Peyer's patch (tissue), 4 donors: ENCODE measurements at places on chromosomes 4 and X. TPM values are rescaled to one million over a fixed set of nuclear protein-coding genes. Genes with fewer than 3 reads are reported as not detected.

The PDGFRA gene
- 68.8 TPM for total RNA-seq

The NAP1L5 gene
- 2.3 TPM for total RNA-seq

The ZNF157 gene
- not detected for total RNA-seq

The ZNF674 gene
- 9.5 TPM for total RNA-seq

The TRIML2 gene
- total RNA-seq: not detected

The TMEM154 gene
- 2.3 TPM for total RNA-seq

The AKAP4 gene
- total RNA-seq: not detected

The POLN gene
- total RNA-seq: 6.6 TPM

The MAGEA9B gene
- total RNA-seq: not detected

The SSX4 gene
- total RNA-seq: not detected

The ZCCHC4 gene
- 55.3 TPM for total RNA-seq

The CSAG1 gene
- total RNA-seq: not detected

The GPM6B gene
- total RNA-seq: not detected

The ARMCX1 gene
- 1.8 TPM for total RNA-seq

The FOXR2 gene
- not detected for total RNA-seq

The DSPP gene
- total RNA-seq: not detected

The ADH1C gene
- 129 TPM for total RNA-seq

The TBC1D8B gene
- 14.9 TPM for total RNA-seq

The PGAM4 gene
- total RNA-seq: not detected

The SPANXN4 gene
- total RNA-seq: not detected

The USP27X gene
- total RNA-seq: 1.2 TPM

The SEC24D gene
- total RNA-seq: 52.8 TPM

The USP17L26 gene
- total RNA-seq: not detected

The ENAM gene
- not detected for total RNA-seq

The NWD2 gene
- total RNA-seq: not detected

The GC gene
- total RNA-seq: not detected

The LEF1 gene
- 4.4 TPM for total RNA-seq

The BRCC3 gene
- total RNA-seq: 24.8 TPM

The GAB1 gene
- total RNA-seq: 32.7 TPM

The PPEF1 gene
- not detected for total RNA-seq

The ANXA10 gene
- not detected for total RNA-seq

The PSAPL1 gene
- total RNA-seq: not detected

The SHOX gene
- not detected for total RNA-seq

The FAM241A gene
- total RNA-seq: 0.47 TPM

The NUDT10 gene
- total RNA-seq: not detected
